ENCODE measurements at places on chromosomes 3 and 15.

DNA sequence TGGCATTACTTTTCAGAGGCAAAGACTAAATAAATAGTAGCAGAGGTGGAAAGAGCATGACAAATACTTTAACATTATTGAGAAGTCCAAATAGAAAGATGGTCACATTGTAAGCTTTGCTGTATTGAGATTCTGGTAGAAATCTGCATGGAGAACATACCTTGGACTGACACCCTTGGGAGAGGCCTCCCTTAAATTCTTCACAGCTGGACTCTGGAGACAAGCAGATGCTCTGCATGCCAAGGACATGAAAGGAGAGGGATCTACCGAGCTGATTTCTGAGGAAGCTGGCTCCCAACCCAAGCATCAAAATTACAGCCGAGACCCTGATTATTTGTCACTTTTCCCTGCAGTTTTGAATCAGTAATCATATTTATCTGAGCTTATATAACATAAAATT lies 212.5 kb upstream of the COL8A1 start:
- DNase-seq: no peak

DNA sequence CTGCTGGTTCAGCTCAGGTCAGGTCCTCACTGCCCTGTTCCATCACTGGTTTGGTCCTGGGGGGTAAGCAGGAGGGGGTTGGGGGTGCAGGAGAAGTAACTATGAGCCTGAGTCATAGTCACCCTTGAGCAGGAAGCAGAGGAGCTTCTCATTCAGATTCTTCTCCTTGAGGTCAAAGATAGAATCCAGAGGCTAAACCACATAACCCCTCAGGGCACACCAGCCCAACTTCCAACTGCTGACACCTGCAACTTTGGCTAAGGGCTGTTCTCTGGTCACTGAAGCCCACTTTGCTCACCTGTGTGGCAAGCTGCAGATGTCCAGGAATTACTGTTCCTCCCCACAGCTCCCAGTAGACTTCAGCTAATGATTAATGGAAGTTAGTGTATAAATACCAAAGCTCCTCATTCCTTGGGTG lies 48.8 kb upstream of the LRRFIP2 start:
- no peak for DNase-seq

DNA sequence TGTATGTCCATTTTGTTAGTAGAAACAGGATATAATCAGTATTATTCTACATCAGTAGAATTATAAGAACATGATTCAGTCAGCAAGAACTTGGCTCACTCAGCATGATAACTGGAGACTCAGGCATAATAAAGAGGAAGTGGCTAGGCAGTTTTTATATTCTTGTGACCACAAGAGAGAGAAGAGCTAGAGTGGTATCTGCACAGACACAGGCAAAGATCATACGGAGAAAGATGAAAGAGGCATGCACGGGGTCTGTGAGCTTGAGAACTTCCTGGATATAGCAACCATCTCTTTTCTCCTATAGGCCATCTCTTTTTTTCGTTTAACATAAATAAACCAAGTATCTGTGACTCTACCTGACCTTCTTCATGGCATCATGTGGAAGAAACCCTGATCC lies 46.8 kb downstream of the MYO5A start:
- no peak for DNase-seq

- no peak for DNase-seq
Observed at GRCh38 chr15:95957861-95958260, 372.6 kb upstream of the NR2F2 start.

GRCh38 chr3:104717828-104718196 lies 648.9 kb upstream of the ALCAM start:
- DNase-seq: no peak

DNA sequence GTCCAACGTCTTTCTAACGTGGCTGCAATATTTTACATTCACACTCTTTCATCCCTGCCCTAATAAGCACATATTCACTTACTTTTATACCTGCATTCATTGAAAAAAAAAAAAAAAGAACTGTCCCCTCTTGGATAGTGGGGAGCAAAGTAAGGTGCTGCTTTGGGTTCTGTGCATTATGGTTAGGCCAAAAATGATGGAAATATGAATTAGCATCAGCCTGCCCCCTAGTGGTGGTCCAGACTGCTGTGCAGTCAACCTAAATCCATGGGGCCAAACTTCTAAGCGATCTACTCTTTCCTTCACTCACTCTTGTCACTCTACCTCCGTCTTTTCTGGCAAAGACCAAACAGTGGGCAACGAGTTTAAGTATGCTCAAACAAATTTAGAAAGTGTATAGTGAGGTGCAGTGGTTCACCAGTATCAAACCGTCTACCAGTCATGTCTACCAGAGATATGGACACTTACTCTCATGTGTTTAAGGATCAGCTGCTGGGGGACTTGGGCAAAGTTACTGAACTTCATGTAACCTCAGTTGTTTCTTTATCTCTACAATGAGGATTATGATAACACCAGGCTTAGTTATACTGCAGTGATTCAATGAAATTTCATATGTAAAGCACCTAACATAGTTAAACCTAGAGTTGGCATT lies 61.5 kb upstream of the GRM7 start:
- DNase-seq: no peak

GRCh38 chr3:59327376-59327808 lies 277.6 kb upstream of the CFAP20DC start:
- DNase-seq: no peak

DNA sequence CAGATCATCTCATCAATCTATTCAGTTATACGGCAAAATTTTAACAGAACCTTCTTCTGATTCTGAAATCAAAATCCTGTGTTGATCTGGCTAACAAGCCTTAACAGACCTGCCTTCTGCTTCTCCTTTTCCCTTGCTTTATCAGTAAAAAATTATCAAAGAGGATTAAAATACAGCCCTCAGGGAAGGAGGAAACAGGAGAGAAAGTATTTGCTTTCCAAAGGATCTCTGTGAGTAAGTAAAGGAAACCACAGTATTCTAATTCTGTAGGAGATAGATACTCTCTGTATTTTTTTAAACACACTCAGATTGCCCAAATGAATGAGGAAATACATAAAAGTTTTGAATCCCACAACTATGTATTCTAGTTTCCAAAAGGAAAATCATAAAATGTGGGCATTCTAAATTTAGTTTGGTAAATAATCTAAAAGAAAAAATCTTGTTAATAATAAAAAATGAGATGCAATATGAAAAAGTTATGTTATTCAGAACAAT lies 221.8 kb downstream of the ZIC1 start:
- no peak for DNase-seq

DNA sequence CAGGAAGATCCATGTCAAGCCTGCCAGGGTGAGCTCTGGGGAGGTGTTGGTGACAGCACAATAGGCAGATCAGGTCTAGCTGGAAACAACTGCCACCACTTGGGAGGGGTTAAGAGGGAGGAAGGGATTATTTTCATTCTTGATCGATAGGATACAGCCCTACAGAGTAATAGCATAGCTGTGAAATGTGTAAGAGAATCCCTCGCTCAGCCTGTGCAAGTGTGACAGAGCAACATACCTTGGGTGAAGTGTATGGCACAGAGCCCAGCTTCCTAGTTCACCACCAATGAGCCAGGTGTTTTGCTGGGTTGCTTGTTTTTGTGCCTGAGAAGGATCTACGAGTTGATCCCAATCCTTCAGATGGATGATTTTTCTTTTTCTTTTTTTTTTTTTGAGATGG lies 9.2 kb upstream of the DCUN1D1 start:
- DNase-seq: no peak

- DNase-seq: no peak
Observed at GRCh38 chr15:58523634-58524033, 91.8 kb downstream of the LIPC start.

- no peak for DNase-seq
Observed at GRCh38 chr3:124997303-124998246, 58.2 kb downstream of the HEG1 start.

- DNase-seq: no peak
Observed at GRCh38 chr15:68584756-68585573, 6.2 kb downstream of the CORO2B start.

GRCh38 chr3:51955893-51956770 lies 951 bp downstream of the GPR62 start:
- no peak for DNase-seq

DNA sequence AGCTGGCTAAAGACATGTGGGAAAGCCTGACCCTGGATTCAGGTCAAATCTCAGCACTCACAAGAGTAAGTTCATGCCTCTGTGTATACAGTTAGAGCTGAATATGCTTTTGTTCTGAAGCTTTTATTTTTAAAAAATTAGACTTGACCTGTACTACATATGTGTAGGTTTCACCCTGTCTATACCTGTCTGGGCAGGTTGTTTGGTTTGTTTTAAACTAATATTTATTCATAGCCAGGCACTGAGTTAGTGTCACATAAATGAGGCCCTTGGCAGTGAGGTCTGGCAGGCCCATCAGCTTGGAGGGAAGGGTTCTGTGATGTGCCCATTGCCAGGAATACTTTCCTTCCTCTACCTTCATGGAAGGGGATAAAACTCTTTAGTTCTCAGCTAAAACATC lies 1.9 kb downstream of the DNAJA4 start:
- DNase-seq: no peak

DNA sequence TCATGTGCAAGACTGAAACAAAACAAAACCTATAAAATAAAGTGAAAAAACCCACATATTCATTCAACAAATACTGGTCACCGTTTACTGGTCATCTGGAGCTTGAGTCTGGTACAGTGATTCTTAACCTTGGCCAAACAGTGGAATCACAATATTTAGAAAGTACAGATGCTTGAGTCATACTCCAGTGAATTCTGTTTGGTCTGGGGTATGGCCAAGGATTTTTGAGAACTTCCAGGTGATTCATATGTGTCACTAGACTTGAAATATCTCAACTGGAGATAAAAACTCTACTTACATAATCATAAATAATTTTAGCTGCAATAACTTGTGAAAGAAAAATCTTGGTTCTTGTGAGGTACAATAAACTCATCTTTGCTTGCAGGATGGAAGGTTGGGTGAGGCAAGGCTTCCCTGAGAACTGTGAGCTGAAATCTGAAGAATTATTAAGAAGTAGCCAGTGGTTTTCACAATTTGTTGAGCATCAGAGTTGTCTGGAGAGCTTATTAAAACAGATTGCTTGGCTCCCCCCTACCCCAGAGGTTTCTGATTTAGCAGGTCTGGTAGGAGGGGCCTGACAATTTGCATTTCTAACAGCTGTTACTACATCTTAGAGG lies 9.6 kb downstream of the NEK11 start:
- DNase-seq: no peak

DNA sequence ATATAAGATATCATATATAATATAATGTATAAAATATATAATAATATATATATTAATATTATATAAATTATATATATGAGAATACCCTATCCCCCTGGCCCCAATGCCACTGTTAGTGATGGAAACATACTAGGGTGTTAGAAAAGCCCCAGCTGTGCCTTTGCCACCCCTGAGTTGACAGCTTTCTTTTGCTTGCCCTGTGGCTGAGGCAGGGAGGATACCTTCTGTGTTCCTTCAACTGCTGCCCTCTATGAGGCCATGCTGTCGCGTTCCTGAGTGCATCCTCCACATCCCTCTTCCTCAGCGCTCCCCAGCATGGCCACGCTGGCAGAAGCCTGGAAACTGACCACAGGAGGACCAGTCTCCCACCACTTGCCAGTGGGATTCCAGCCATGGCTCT lies 26.3 kb downstream of the FAN1 start:
- no peak for DNase-seq

GRCh38 chr15:55240125-55240760 lies 43.5 kb upstream of the RSL24D1 start:
- DNase-seq: no peak

DNA sequence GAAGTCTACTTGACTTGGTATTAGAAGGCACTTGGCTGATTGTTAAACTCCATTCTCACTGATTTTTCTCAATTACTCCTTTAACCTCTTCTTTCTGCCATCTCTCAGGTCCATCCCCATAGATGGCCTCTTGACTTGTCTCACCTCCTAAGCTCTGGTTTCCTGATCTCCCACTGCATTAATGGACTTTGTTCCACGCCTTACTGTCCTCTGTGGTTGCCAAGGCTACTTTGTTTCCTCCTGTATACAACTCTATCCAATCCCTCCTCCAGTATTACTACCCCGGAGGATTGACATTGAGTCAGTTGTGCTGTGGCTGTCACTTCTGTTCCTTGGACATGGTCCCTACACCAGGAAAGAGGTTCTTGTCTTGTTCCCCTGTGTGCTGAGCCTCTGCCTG lies 10.6 kb upstream of the GLCE start:
- DNase-seq: no peak

DNA sequence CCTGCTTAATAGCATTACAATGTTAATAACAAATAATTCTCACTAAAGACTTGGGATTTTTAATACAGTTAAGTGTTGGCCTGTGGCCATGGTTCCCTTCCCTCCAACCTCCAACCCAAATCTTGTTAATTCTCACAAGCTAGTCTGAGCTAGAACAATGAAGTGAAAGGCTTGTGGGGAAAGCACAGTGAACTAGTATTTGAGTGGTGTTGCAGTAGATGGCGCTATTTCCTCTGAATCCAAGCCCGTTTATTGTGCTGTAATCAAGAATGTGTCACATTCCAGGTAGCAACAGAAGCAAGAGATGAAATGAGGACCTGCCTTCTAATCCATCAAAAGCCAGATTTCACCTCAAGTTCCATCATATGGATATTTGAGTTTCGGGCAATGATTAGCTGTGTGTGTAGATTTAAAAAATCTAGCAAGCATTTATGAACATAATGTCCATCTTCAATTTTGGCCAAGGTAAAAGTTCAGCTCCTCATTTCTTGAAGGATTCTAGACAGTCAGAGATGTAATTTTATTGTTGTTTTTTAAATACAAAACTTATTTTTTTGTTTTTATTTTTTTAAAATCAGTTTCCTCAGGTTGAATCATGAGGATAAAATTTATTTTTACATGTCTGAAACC lies 160.7 kb downstream of the SQOR start:
- DNase-seq: no peak

DNA sequence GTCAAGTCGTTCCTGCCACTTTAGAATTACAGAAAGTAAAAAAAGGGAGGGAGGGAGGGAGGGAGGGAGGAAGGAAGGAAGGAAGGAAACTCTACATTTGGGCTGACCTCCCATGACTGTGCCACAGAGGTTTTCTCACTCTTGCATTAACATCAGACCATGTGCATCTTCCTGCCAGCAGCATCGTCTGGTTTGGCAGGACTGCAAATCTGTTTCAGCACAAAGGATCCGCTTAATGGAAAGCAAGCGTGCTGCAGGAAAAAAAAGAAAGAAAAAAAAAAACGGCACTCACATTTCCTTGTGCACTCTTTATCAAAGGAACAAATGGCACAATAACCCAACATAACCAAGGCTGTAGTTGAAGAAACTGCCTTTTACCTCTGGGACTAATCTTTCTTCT lies 148.8 kb upstream of the HES1 start:
- no peak for DNase-seq

GRCh38 chr3:17820704-17821103 lies 78.3 kb upstream of the TBC1D5 start:
- no peak for DNase-seq

- no peak for DNase-seq
Observed at GRCh38 chr3:95235916-95236315, 1173.1 kb downstream of the NSUN3 start.

Measured in activated T-helper 1 cell treated with anti-CD3 and anti-CD28 coated beads, Interleukin-2, amount 50 U/mL, for 16 hours (primary cell).